ENCODE measurements at places on chromosomes 12 and 14. TPM values are rescaled to one million over a fixed set of nuclear protein-coding genes. Genes with fewer than 3 reads are reported as not detected.
A peak's percentile ranks its signal among the peaks of the same experiment; 100 is the strongest.

DNA sequence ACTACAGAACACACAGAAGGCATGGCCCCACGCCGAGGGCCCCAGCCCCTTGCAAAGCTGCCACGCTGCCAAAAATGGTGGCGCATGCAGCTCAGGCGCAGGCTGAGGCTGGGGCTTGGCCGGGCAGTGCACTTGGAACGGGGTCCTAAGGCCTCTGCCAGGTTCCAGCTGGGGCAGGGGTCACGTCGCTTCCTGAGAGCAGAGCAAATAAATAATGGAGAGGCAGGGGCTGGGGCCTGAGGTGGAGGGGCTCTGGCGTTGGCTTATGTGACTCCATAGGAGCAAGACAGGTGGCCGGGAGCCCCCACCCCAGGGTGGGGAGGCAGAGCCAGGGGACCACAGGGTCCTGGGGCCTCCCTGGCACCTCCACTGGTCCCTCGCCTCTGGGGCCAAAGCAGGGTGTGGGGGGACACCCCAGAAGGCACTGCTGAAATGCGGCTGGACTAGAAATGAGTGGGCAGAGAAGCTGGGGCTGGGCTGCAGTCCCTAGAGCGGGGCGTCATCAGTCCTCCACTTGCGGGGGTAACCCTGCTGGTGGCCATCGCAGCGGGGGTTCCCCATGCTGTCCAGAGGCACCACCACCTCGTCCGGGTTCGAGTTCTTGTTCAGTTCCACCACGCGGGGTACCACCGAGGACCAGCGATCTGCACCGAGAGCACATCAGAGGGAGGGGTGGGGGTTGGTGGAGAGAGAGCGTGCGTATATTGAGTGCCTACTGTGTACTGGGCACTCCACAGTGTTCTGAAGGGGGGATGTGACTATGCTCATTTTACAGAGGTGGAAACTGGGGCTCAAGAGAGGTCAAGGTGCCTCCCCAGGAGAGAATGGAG is 49.8 kb downstream of the TRPV4 start:
- no peaks in the 10 kb centered on the region for H3K36me3 ChIP-seq
- no peak for DNase-seq
- no peaks in the 10 kb centered on the region for H3K4me1 ChIP-seq
- H3K27me3 ChIP-seq = no peaks in the 10 kb centered on the region
- no peak overlapping the region for H3K27ac ChIP-seq

GRCh38 chr14:73795974-73796373 is 55.7 kb upstream of the PTGR2 start:
- no peaks in the 10 kb centered on the region for H3K4me1 ChIP-seq
- H3K36me3 ChIP-seq = no peaks in the 10 kb centered on the region

DNA sequence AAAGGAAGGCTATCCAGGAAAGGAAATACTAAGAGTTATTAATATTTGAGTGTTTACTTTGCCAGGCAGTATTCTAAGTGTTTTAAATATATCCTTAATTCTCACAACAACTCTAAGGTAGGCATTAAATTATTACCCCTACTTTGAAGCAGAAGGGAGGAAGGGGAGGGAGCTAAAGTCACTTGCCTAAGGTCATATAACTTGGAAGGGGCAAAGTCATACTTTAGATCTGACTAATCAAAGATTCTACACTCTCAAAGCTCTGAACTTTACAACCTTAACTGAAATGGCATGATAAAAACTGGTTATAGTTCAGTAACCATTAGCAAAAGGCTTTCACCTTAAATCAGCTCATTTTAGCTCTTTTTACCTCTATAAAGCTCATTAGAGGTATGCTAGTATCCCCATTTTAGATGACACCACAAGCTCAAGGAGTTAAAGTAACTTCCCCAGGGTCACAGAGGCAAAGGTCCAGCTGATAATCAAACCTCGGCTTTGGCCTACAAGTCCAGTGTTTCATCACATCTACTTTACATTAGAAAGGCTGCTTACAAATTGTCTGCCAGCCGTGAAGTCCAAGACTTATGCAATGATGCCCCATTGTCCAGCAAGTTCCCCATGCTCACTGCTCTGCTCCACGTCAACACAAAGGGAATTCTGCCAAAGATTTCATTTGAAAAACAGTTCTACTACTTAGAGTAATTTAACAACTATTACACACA is 223.9 kb downstream of the MED13L start:
- H3K36me3 ChIP-seq = no peaks in the 10 kb centered on the region
- no peak overlapping the region for H3K4me3 ChIP-seq
- H3K27me3 ChIP-seq = no peaks in the 10 kb centered on the region
- no peaks in the 10 kb centered on the region for H3K4me1 ChIP-seq
- no peak for DNase-seq

DNA sequence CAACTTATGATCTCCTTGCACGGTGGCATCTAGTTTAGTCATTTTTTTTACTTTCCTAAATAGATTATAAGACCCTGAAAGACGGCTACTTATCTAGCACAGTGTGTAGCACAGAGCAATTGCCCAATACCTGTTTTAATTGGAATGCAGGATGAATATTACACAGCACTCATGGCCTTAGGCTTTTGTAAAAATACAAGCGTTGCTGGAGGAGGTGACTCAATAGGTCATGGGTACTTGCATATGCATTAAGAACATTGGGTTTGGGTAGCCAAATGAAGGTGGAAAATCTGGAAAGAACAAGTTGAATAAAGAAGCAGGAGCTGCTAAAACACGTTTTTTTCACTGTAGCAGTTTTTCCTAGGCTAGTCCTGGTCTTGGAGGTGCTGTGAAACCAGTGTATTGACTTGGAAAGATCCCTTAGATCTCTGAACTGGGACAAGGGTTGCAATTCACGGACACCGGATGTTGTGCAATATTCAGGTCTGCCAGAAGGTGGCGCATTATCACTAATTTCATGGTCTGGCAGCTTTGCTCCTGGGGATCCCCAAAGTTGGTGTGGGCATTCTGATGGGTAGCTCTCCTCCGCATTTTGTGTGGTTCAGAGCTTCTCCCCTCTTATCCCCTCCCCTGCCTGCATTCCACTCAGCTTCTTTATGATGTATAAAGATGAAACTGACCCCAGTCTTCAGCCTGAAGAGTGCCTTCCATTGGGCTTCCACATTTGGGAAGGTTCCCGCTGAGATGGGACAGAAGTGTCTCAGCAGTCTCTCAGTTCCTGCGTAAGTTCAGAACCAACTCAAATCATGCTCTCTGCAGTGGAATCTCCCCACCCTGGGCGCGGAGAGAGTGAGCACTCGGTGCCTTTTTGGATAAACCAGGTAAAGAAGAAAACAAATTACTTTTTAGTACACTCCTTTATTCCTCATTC is 278.3 kb downstream of the NRXN3 start:
- no peaks in the 10 kb centered on the region for H3K36me3 ChIP-seq
- H3K27ac ChIP-seq = no peak overlapping the region
- no peaks in the 10 kb centered on the region for H3K4me1 ChIP-seq
- H3K4me3 ChIP-seq = no peak overlapping the region

GRCh38 chr12:46480724-46481123 is 108.2 kb upstream of the SLC38A2 start:
- H3K4me3 ChIP-seq = no peak overlapping the region
- H3K27me3 ChIP-seq = no peaks in the 10 kb centered on the region
- no peak overlapping the region for H3K27ac ChIP-seq
- H3K4me1 ChIP-seq = no peaks in the 10 kb centered on the region
- H3K36me3 ChIP-seq = no peaks in the 10 kb centered on the region

Gene ANKRD33
- not detected for total RNA-seq

GRCh38 chr12:7935590-7936581 is at the start of gene SLC2A3:
Gene SLC2A3 (minus strand): TSS chr12:7936187. CDS start chr12:7936034, 153 bp downstream.
- H3K36me3 ChIP-seq = peaks cover 50% of the 10 kb centered on the region
- DNase-seq = peak; percentile 97
- no peaks in the 10 kb centered on the region for H3K4me1 ChIP-seq
- H3K4me3 ChIP-seq = peak within 1 kb of the TSS; percentile 96

GRCh38 chr14:47422191-47422590 is 253.2 kb downstream of the MDGA2 start:
- no peaks in the 10 kb centered on the region for H3K27me3 ChIP-seq
- no peaks in the 10 kb centered on the region for H3K4me1 ChIP-seq
- H3K27ac ChIP-seq = no peak overlapping the region
- peak; percentile 53 for DNase-seq

DNA sequence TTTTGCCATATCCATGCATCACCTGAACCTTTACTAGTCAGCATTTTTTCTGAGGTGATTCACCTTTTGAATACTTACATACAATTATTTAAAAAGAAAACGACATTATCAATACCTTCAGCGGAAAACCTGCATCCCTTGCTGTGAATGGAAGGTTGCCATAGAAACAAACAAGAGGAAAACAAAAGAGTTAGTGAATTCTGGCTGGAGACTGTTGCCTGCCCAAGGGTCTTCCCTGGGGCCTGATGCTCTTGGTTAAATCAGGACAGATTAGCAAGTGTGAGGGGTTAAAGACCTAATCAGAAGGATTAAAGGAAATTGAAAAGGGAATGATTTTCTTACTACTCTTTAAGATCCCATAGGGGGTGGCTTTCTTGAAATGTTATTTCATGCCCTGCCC is 96.0 kb upstream of the WSCD2 start:
- H3K27ac ChIP-seq = peak overlapping the region; percentile 21
- H3K4me3 ChIP-seq = no peak overlapping the region
- H3K4me1 ChIP-seq = peaks cover 5% of the 10 kb centered on the region
- peak; percentile 70 for DNase-seq
- H3K27me3 ChIP-seq = peaks cover 78% of the 10 kb centered on the region
- H3K36me3 ChIP-seq = no peaks in the 10 kb centered on the region

Gene TESPA1
- not detected for total RNA-seq

GRCh38 chr14:103627073-103628025 is 1.7 kb upstream of the KLC1 start:
- no peaks in the 10 kb centered on the region for H3K27me3 ChIP-seq
- H3K4me1 ChIP-seq = no peaks in the 10 kb centered on the region
- H3K27ac ChIP-seq = no peak overlapping the region
- H3K36me3 ChIP-seq = peaks cover 9% of the 10 kb centered on the region
- DNase-seq = no peak

Gene PLA2G1B
- not detected for total RNA-seq

Gene OR6C4
- not detected for total RNA-seq

- no peaks in the 10 kb centered on the region for H3K4me1 ChIP-seq
- H3K27me3 ChIP-seq = peaks cover 6% of the 10 kb centered on the region
- DNase-seq = no peak
These were observed 465.9 kb upstream of the TBX3 start for GRCh38 chr12:115149685-115150378.

DNA sequence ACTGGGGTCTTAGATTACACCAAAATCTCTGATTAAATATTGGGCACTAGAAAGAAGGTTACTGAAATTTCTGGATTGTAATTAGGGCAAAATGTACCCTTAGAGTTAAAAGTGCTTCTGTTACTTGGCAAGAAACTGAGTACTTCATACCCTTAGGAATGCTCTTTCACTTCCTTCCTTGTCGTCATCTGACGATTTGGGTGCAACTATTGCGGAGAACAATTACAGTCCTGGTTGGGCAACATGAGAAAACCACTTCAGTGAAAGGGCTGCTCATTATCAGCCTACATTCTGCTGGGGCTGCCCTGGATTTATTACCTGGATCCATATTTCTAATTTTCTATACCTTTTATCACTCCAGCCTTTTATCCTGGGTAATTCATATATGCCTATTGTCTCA is 348.5 kb upstream of the MDGA2 start:
- DNase-seq = no peak
- no peak overlapping the region for H3K27ac ChIP-seq
- no peak overlapping the region for H3K4me3 ChIP-seq
- no peaks in the 10 kb centered on the region for H3K4me1 ChIP-seq
- no peaks in the 10 kb centered on the region for H3K36me3 ChIP-seq

DNA sequence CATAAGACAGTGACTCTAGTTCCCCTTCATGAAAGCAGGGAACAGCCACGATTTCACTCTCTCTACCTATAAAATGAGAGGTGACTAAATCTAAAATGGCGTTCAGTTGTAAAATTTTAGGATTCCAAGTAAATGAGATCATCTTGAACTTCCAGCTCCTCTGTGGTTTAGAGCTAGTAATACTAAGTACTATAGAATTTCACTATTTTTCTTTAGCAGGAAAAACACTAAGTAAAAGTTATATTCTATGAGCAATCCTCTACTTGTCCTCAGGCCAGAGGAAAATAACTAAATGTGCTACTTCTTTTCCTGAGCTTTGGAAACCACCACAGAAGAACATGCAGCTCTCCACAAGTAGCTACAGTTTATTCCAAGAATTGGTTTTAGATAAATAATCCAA is 55.6 kb downstream of the NIN start:
- H3K4me1 ChIP-seq = no peaks in the 10 kb centered on the region
- DNase-seq = no peak
- no peak overlapping the region for H3K4me3 ChIP-seq
- H3K36me3 ChIP-seq = no peaks in the 10 kb centered on the region
- no peak overlapping the region for H3K27ac ChIP-seq
- no peaks in the 10 kb centered on the region for H3K27me3 ChIP-seq

DNA sequence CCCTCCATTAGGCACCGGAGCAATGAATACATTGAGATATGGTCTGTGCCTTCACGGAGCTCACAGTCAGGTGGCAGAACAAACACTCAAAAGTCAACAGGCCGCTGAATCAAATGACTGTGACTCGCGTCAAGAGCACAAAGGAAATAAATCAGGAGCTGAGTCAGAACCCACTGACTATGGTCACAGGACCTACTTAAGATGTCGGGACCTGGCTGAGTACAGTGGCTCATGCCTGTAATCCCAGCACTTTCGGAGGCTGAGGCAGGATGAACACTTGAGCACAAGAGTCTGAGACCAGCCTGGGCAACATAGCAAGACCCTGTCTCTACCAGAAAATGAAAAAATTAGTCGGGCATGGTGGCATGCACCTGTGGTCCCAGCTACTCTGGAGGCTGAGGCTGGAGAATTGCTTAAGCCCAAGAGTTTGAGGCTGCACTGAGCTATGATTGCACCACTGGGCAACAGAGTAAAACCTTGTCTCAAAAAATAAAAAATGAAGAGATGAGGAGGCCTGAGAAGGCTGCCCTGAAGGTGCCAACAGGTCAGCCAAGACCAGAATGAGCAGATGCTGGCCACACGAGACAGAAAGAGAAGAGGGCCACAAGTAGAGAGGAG is 19.9 kb downstream of the TMEM233 start:
- H3K27ac ChIP-seq = no peak overlapping the region
- DNase-seq = no peak
- no peaks in the 10 kb centered on the region for H3K4me1 ChIP-seq
- no peaks in the 10 kb centered on the region for H3K36me3 ChIP-seq
- no peak overlapping the region for H3K4me3 ChIP-seq
- no peaks in the 10 kb centered on the region for H3K27me3 ChIP-seq

Gene RTN1
- 2.4 TPM for total RNA-seq

Gene GPRC5D
- total RNA-seq = not detected

DNA sequence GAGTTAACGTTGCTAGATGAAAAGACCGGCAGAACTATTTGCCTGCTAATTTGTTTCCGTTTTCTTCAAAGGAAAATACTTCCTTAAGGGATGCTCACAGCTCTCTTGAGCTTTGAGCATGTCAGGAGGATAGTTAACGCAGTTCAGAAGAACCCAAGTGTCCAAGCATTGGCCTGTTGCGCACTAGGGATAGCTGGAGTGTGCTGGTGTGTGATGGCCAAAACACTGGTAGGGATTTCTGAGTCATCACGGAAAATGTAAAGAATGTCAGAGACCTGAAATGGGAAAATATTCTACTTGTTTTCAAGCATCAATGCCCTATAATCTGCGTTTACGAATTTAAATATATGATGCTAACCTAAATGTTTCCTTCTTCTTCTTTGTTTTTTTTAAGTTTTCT is 97.8 kb downstream of the VRK1 start:
- no peak for DNase-seq
- H3K27me3 ChIP-seq = no peaks in the 10 kb centered on the region
- no peaks in the 10 kb centered on the region for H3K4me1 ChIP-seq
- no peak overlapping the region for H3K27ac ChIP-seq

GRCh38 chr14:67423424-67423823 is 11.5 kb upstream of the PLEK2 start:
- no peak overlapping the region for H3K4me3 ChIP-seq
- no peaks in the 10 kb centered on the region for H3K27me3 ChIP-seq
- H3K27ac ChIP-seq = no peak overlapping the region
- H3K36me3 ChIP-seq = no peaks in the 10 kb centered on the region
